GM10248 (cell line): ENCODE measurements at places on chromosomes 12 and 14.

DNA sequence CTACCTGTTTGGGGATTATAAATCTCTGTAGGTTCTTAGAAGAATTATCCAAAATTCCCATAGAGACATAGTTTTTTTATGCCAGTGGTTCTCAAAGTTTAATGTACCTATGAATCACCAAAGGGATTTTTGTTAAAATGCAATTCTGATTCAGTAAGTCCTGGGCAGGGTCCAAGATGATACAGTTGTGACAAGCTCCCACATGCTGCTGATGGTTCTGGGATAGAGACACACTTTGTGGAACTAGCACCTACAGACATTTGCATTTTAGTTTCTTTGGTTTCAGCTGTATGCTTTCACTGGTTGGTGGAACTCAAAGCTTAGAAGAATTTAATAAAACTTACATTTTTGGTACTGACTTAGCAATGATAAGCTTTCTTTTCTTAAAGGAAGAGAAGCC is 80.4 kb downstream of the PTCSC3 start:
- DNase-seq: no peak

- DNase-seq: no peak
Measured at GRCh38 chr12:74599932-74600331, 62.3 kb downstream of the ATXN7L3B start.

- peak; percentile 19 for DNase-seq
Measured at GRCh38 chr14:50901361-50901760, 29.5 kb downstream of the ABHD12B start.

GRCh38 chr12:107653519-107653918 is 32.1 kb upstream of the PWP1 start:
- no peak for DNase-seq

DNA sequence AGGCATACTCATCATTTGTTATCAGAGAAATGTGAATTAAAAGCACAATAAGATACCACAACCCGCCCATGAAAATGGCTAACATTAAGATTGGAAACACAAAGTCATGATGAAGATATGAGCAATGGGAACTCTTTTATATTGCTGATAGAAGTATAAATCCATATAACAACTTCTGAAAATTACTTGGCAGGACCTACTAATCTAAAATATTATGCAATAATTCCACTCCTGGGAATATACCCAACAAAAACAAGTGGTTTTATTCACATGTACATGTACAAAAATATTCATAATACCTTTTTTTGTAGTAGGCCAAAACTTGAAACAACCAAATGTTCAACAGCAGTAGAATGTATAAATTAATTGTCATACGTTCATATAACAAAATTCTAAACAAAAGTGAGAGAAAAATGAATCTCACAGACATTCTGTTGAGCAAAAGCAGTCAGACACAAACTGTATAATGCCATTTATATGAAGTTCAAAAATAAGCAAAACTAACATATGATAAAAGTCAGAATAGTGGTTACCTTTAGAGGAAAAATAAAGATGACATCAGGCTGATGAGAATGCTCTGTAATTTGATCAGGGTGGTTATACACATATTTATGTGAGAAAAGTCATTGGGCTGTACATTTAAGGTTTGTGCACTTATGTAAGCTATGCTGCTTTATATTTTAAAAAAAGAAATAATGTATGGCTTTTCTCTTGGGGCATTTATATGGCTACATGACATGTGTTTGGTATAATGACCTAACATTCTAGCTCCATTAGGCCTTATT is 309.2 kb upstream of the KITLG start:
- no peak for DNase-seq

DNA sequence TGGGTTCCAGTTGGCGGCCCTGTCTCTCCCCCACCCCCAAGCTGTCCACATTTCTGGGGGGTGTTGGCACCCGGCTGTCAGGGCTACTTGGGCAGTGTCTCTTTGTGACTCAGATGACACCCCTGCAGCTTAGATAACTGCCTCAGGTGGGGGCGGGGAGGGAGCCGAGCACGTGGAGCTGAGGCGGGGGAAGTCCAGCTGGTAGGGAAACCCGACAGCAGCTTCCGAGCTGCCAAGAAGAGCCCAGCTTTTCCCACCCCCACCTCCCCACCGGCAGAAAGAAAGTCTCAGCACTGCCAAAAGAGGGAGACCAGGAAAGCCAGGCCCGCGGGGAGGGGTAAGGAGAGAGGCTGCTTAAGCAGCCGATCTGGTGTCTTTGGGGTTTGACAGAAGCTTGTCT is 1.4 kb downstream of the LRTM2 start:
- no peak for DNase-seq

DNA sequence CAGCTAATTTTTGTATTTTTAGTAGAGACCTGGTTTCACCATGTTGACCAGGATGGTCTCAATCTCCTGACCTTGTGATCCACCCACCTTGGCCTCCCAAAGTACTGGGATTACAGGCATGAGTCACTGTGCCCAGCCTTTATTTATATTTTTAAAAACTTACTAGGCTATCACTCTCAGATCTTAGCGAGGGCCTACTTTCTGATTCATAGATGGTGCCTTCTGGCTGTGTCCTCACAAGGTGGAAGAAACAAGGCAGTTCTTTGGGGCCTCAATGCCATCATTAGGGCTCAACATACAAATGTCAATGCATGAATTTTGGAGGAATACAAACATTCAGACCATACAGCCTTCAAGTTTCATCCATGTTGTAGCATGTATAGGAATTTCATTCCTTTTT is 2.4 kb upstream of the DGLUCY start:
- DNase-seq: no peak

GRCh38 chr12:64171715-64172114 is 50.4 kb downstream of the KICS2 start:
- no peak for DNase-seq

- DNase-seq: no peak
Measured at GRCh38 chr14:94376108-94376975, 12.1 kb downstream of the SERPINA1 start.

- DNase-seq: no peak
Measured at GRCh38 chr12:109981311-109981710, 14.9 kb downstream of the GIT2 start.

GRCh38 chr14:50402965-50403364 is 6.3 kb upstream of the CDKL1 start:
- DNase-seq: no peak

- no peak for DNase-seq
Measured at GRCh38 chr14:69034612-69035262, 55.6 kb upstream of the ACTN1 start.

- no peak for DNase-seq
Measured at GRCh38 chr12:70418101-70418500, 52.0 kb downstream of the KCNMB4 start.

GRCh38 chr14:24695265-24696241 is 61.6 kb upstream of the GZMB start:
- no peak for DNase-seq

DNA sequence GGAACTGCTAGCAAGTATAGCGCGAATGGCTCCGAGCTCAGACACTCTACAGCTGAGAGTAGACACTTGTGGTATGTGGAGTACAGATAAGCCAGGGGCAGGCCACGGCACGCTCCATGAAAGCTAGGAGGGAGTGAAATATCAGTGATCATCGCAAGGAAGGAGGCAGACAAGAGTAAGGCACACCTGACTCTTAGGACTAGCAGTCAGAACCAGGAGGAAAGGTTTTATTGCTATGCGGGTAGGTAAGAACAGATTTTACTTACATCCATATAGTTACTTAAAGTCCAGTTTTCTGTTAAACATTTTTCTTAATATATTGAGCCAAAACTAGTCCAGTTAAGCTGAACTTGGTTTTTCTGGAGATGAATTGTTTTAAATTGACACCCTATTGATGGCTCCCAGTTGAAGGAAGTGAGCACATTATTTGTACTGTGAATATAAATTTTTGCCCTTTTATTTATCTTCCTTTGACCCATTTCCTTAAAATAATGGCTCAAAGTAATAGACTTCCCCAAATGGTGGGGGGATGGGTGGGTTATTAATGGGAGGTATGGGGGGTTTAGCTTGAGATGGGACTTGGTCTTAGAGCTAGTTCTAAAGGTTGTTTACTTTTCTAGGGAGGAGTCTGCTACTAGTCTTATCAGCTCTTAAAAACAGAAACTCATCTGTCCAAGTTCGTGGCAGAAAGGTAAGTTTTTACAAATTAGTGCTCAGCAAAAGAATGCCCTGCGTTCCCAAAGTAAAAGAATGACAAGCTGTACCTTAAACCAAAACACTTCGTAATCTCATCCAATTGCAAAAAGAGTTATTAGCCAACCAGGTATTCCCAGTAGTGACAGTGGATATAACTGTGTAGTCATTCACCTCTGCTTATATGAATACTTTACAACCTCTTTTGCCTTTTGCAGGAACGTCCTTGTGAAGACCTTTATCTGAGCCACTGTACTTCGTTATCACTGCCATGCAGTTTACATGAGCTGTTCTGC is 5.8 kb downstream of the HNRNPA1 start:
- DNase-seq: no peak

DNA sequence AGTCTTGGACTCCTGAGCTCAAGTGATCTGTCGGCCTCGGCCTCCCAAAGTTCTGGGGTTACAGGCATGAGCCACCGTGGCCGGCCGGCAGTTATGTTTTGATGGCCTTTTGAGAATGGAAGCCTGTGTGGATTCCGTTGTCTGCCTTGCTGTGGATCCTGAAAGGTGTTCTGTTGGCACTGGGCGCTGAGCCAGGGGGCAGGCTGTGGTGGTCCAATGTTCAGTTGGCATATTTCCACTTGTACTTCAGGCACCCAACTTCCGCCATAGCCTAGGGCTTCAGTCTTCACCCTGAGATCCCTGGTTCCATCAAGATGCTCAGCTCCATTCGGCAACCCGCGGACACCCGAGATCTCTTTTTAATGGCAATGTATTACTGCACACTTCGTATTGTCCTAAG is 6.3 kb upstream of the RPLP0 start:
- no peak for DNase-seq

DNA sequence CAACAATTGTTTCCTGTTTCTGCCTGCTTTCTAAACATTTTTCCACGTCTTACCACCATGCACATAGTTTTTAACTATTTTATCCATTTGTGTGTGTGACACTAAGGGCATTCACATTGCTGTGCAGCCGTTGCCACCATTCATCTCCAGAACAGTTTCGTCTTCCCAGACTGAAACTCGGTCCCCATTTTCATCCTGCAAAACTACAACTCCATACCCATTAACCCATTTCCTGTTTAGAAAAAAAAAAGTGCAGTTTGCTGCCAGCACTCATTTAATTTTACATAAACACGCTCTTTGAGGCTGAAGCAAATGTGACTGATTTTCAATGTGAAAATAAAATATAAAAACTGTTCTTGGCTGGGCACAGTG is 15.5 kb downstream of the UBC start:
- DNase-seq: no peak

- DNase-seq: no peak
Measured at GRCh38 chr12:2796187-2796666, 1.5 kb downstream of the FKBP4 start.

DNA sequence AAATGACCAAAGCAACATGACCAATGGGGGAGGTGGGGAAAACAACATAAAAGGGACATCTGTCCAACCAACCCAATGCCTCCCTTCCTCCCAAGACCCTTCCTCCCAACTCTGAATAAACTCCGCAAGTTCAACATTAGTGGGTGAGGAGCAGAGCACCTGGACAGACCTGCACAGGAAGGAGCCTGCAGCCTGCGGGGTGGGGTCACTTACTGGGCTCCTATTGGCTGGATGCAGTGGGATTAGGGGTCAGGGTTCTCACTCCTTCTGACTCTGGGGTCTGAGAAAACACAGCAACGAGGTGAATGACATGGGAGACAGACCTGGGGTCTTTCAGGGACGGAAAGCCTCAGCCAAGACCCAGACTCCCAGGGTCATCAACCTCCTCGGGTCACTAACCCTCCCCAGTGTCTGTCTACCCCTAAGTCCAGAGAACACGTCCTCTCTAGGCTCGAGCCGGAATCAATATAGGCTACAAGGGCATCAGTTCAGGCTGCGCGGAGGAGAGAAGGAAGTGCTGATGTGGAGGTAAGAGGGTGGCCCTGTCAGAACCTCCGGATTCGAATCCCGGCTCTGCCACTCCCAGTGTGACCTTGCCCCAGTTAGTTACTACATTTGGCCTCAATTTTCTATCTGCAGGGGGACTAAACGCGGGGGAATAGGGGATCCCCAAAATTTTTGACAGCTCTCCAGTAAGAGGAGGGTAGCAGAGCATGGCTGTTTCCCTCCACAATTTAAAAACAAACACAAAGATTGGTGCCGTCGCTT is 860 bp downstream of the NDRG2 start:
- no peak for DNase-seq

GRCh38 chr12:108884116-108885012 is 4.5 kb downstream of the DAO start:
- DNase-seq: peak; percentile 72

- no peak for DNase-seq
Measured at GRCh38 chr12:82874945-82875344, 188.2 kb downstream of the TMTC2 start.

DNA sequence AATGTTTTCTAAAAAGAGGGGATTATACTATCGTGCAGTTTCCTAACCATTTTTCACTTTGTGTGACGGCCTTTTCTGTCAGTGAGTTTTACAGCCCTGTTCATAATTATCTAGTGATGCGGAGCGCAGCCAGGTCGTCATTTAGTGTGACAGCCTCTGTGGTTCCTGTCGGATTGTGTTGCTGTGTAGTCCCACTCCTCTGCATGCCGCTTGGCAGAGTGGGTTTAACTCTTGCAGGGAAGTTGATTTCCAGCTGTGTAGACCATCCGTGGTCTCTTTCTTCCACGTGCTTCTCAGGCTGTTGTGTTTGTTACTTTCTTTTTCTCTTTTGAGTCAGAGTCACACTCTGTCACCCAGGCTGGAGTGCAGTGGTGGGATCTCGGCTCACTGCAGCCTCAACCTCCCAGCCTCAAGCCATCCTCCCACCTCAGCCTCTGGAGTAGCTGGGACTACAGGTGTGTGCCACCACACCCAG is 8.6 kb downstream of the RAN start:
- peak; percentile 37 for DNase-seq
